ENCODE measurements at places on chromosomes 16 and 17.

GRCh38 chr17:8867361-8867981 is at the start of gene PIK3R6:
PIK3R6 (minus strand) TSS chr17:8867674; CDS start chr17:8849794, 17,880 bp downstream.
- no peak for DNase-seq

- DNase-seq = no peak
These were observed 63.1 kb upstream of the BCO1 start for GRCh38 chr16:81175325-81175891.

DNA sequence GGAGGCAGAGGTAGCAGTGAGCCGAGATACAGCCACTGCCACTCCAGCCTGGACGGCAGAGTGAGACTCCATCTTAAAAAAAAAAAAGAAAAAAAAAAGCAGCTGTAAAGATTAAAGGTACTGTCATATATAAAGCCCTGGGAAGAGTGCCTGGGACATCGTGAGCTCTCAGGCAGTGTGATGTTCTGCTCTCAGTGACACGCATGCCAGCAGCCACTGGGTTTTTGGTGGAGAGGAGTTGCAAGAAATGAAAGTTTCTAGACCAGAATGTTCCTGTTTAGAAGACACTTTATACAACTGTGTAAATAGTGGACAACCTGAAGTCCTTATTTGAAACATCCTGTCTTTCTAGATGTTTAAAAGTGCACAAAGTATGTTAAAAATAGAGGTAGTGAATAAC is 213.2 kb downstream of the IRF8 start:
- no peak for DNase-seq

GRCh38 chr16:35910409-35910808 is 2451.0 kb downstream of the TP53TG3F start:
- DNase-seq = no peak

GRCh38 chr17:2395258-2396181 is 5.3 kb downstream of the MNT start:
- no peak for DNase-seq

GRCh38 chr17:75757086-75757681 is 7.8 kb downstream of the GALK1 start:
- no peak for DNase-seq

DNA sequence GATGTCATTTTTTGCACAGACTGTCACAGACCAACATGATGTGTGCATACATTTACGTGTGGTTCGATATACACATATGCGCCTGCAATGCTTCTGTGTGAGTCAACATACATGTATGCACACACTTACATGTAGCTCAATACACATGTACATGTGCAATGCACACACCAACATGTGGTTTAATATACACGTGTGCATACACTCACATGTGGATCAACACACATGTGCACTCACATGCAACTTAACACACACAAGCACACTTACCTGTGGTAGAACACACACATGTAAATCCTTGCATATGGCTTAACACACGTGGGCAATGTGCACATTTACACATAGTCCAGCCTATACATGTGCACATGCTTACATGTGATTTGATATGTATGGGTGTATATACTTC is 97.5 kb downstream of the CYLD start:
- no peak for DNase-seq

DNA sequence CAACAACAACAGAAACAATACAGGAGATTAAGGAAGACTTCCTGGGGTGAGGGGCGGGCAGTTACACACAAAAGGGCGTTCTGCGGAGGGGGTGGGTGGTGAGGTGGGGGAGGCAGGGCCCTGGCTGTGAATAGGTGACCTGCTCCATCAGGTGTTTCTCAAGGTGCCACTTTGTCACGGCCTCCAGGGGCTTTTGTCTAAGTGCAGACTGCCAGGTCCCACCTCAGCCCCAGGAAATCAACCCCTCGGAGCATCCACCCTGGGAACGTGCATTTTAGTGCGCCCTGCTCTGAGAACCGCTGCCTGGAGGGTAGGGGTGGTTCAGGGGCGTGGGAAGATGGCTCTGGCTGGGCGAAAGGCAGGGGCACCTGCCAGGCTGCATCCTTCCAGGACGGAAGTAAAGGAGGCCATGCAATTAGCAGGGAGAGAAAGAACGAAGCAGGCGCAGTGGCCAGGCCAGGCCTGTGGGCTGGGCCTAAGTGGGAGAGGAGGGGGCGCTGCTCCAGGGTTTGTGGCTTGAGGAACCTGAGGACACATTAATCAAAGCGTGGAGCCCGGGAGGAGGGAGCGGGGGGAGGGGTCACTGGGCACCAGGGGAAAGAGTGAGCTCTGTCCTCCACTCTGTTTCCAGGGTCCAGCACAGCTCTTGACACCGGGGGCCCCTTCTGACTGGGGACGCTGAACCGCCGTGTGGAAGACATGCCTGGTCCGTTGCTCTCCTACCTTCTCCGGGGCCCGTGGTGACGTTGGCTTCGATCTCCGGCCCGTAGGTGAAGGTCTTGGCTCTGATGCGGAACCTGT is 49.4 kb upstream of the CDC42EP4 start:
- peak; percentile 10 for DNase-seq

DNA sequence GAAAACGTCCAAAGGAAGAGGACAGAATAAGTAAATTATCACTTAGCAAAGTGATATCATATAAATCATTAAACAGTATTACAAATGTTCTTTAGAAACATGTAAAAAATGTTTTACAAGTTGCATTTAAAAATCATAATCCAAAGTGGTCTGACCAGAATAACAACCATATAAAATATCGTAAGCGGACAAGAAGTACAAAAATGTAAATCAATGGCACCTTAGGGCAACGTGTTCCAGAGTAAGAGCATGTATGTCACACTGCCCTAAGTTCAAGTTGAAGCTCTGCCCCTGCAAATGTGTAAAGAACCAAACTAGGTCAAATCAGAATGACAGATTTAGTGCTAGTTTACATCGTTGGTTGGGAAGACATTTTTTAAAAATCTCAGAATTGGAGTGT is 11.4 kb downstream of the USP31 start:
- DNase-seq = no peak

GRCh38 chr16:6249863-6250262 is 1082.8 kb upstream of the RBFOX1 start:
- DNase-seq = no peak

DNA sequence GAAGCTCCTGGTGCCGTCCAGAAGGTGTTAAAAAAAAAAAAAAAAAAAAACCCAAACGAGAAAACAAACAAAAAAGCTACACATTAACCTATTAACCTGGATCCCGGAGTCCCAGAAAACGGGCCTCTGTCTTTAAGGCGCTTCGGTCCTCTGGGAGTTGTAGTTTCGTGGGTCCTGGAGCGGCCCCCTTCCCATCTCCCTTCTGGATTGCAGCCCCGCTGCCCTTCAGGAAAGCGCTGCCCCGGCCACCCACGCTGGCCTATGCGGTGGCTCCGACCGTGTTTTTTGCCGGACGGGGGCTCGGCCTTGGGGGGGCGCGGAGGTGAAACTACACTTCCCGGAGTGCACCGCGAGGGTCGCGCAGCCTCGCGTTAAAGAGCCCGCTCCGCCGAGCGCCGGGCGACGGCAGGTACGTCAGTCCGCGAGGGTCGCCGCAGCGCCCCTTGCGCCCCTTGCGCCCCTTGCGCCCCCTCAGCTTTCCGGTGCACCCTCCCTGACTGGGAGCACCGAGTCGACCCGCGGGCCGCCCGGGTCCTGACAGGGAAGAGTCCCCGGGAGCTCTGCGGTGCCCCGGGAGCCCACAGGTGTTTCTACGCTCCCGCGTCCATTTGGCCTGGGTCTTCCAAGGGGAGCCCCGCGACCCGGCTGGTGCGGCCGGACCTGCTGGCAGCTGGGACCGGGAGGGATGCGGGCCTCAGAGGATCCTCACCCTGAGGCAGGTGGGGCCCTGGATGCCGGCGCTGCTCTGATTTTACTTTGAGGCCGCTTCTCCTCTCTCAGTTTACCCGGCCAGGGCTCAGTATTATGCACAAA is at the start of gene FCSK:
Gene FCSK (plus strand): TSS at position 374 of the 813 bp plus-strand sequence. CDS start 8,596 bp downstream, outside the sequence.
- peak; percentile 82 for DNase-seq

GRCh38 chr17:17153709-17154108 is 52.4 kb downstream of the PLD6 start:
- DNase-seq = no peak

- no peak for DNase-seq
These were observed 48.2 kb downstream of the SPACA3 start for GRCh38 chr17:33039874-33040273.

GRCh38 chr17:57708410-57708809 is 36.7 kb downstream of the CCDC182 start:
- no peak for DNase-seq

DNA sequence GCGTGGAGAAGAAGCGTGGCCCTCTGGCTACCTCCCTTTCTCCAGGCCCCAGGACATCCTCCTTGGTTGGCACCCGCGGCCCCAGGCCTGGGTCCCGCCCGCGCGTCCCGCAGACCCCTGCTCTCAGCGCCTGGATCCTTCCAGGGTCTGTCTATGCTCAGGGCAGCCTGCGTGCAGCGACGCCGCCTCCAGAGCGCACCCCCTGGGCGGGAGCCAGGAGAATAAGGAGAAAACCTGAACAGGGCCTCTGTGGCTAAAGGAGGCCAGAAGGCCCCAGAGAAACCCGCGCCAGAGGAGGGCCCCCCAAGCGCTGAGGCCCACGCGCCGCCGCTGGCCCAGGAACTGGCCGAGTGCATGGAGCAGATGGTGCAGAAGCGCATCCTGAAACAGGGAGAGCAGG is 40.4 kb upstream of the DNAJA2 start:
- no peak for DNase-seq

GRCh38 chr17:18191236-18191667 is 7.6 kb downstream of the ALKBH5 start:
- peak; percentile 49 for DNase-seq

DNA sequence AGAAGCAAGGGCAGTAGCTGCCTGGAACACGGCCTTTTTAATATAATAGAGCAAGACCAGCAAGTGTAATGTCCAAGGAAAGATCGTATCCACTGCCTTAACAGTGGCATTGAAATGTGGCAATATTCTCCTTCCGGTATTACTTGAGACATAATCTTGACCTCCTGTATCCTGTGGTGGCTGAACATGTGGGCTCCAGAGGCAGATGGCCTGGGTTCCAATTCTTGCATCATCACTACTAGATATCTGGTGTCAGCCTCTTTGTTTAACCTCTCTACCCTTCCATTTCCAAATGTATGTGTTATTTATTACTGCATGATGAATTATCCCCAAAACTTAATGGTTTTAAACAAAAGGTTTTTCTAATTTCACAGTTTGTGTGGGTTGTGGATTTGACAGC is 3.5 kb upstream of the CDYL2 start:
- no peak for DNase-seq

- DNase-seq = no peak
These were observed 88.7 kb downstream of the AIPL1 start for GRCh38 chr17:6346156-6346786.

- DNase-seq = no peak
These were observed 67.3 kb downstream of the ANKRD11 start for GRCh38 chr16:89422905-89423630.

GRCh38 chr17:17253406-17253805 is 16.4 kb upstream of the FLCN start:
- DNase-seq = no peak

GRCh38 chr17:82384730-82385481 is 13.3 kb downstream of the UTS2R start:
- peak; percentile 76 for DNase-seq

Measured in right hindlimb (tissue), 1 donor.